ENCODE measurements at places on chromosomes 5 and 9. TPM values are rescaled to one million over a fixed set of nuclear protein-coding genes. Genes with fewer than 3 reads are reported as not detected.

The LRRC19 gene
- not detected for total RNA-seq

The SPINK9 gene
- total RNA-seq = not detected

The NKD2 gene
- 4.2 TPM for total RNA-seq

The DEPDC1B gene
- 38.7 TPM for total RNA-seq
